ENCODE measurements at places on chromosomes 1 and 21.

- no peak for DNase-seq
Observed at GRCh38 chr1:66341446-66342089, 192.4 kb upstream of the SGIP1 start.

GRCh38 chr1:212503714-212504113, 71.0 kb downstream of the NENF start:
- no peak for DNase-seq

GRCh38 chr1:84492726-84493125, 13.5 kb upstream of the SPATA1 start:
- no peak for DNase-seq

GRCh38 chr1:240956424-240956823, 344.5 kb upstream of the GREM2 start:
- no peak for DNase-seq

DNA sequence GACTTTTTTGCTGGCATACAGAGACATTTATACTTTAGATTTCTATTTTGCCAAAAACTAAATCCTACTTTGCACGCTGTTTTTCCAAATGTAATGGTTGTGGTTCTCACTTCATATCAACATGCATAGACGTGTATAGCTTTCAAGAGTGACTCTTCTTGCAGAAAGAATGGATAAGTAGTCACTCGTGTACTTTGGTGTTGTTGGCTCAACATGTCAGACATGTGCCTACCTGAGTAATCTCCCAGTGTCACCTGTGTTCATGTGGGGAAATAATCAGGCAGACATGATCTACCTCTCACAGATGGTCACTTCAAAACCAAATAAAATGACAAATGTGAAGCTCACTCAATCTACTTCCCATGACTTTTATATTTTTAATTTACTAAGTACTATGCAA, 73.1 kb downstream of the GPR88 start:
- DNase-seq = no peak

- no peak for DNase-seq
Observed at GRCh38 chr1:225441314-225442122, 13.7 kb upstream of the LBR start.

- no peak for DNase-seq
Observed at GRCh38 chr1:23366598-23366997, 3.0 kb downstream of the ZNF436 start.

DNA sequence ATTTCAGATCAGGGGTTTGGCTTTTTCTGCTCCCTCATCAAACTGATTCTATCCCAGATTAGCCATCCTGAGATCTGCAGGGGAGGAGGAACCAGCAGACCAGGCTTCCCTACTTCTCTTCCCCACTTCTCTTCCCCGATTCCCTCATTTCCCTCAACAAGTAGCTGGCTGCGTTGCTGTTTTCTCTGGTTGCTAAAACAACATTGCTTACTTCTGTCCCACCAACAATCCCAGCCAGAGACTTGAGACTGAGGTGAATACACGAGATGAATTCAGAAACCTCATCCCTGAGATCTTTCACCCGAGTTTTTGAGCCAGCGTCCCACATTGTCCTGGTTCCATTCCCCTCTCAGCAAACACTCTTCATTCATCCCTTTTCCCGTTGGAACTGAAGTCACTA, 22.4 kb downstream of the DYRK3 start:
- DNase-seq = no peak

- DNase-seq = no peak
Observed at GRCh38 chr21:42925114-42925926, at the start of gene ERVH48-1. Gene ERVH48-1 (minus strand): TSS chr21:42925630. CDS start chr21:42919006, 6,624 bp downstream.

GRCh38 chr1:25504706-25505595, 38.5 kb upstream of the LDLRAP1 start:
- no peak for DNase-seq

- DNase-seq = peak; percentile 50
Observed at GRCh38 chr1:38028105-38028591, 15.6 kb downstream of the UTP11 start.

DNA sequence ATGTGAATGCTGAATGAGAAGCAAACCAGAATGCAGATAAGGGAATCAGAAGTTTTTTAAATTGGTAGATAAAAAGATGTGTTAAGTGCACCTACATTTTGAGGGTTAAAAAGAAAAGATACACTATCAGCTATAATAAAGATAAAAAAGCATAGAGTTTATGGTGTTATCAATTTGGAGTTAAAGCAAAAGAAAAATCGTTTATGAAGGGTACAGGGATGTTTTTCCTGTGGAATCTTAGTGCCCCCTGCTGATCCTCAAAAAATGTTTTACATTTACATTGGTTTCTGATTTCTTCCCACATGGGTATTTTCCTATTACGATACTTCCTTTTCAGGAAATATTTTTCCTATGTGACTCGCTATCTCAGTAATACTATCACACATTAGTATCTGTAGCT, 293.5 kb downstream of the MRPL39 start:
- no peak for DNase-seq

DNA sequence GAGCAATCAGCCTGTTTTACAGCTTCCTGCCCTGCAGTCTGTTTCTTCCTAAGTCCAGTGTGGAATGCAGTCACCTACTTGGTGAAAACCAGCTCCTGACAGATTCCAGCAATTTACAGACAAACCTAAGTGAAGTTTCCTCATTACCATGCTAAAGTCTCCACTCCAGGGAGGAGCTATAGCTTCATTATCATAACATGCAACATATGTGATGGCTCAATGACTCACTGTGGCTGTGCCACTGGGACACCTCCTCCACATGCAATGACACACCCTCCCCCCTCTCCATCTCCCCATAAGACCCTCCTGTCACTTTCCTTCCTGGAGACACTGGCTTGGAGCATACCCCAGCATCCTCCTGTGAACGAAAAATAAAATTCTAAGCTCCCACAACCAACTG, 125.2 kb downstream of the MAP3K21 start:
- DNase-seq = no peak

DNA sequence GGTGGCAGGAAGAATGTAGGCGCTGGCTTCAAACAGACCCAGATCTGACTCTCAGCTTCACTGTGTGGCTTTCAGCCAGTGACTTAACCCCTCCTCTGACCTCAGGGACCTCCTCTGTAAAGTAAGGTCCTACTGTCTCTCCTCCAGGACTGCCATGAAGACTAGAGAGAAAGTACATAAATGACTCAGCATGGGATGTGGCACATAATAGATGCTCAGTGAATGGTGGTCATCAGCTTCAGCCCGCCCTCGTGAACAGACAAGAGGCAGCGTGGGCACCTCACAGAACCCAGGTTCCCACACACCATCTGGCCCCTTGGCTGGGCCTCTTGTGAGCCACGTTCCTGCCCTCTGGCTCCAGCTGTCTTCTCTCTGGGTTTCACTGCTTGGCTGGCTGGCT, 126.0 kb downstream of the SYF2 start:
- no peak for DNase-seq

DNA sequence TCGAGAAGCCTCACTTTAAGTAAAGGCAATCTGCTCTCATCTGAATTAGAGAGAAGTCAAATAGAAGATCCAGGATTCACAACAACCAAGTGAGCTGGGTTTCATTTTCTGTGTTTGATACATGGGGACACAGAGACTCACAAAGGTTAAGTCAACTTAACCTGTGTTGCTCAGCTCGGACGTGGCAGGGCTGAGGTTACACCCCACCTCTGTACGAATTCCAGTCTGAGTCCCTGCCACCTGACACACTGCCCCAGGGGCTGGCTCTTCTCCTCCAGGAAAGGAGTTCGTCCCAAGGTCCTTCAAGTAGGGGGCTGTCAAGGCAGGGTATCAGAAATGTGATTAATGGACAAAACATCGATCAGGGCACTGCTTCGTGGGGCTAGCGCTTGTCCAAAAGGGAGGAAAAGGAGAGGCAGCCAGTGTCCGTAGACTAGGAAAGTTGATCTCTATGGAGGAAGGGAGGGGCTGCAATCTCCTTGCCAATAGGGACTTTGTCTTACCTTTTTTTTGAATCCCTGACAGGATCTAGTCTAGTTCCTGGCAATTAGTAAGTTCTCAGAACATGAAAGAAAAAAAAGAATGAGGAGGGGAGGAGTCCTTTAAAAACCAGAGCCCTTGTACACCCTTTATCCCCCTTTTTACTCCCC, 116.4 kb downstream of the CNIH3 start:
- no peak for DNase-seq

GRCh38 chr1:87973896-87974295, 645.2 kb downstream of the LMO4 start:
- DNase-seq = no peak

DNA sequence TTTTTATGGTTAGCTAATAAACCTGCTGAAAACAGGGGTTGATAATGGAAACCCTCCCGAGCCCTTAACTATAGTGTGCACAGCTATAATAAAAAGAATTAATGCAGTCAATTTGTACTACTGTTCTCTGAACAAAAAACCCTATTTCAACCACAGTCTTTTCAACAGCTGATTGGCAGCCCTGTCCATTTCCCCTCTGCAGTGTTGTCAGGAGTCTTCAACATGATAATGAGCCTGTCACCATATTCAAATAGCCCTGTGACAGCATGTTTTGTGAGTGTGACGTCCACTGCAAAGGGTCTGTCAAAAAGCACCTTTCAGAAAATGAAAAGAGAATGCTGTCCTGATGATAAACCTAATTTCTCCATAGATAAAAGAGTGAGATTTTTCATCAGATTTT, 92.7 kb downstream of the ESRRG start:
- DNase-seq = no peak

GRCh38 chr1:167665469-167665868, 35.4 kb downstream of the RCSD1 start:
- no peak for DNase-seq

- DNase-seq = no peak
Observed at GRCh38 chr1:223223091-223223995, 80.3 kb upstream of the TLR5 start.

- DNase-seq = no peak
Observed at GRCh38 chr1:37599940-37600339, 4.2 kb upstream of the GNL2 start.

- no peak for DNase-seq
Observed at GRCh38 chr1:63101336-63101735, 221.0 kb upstream of the FOXD3 start.

DNA sequence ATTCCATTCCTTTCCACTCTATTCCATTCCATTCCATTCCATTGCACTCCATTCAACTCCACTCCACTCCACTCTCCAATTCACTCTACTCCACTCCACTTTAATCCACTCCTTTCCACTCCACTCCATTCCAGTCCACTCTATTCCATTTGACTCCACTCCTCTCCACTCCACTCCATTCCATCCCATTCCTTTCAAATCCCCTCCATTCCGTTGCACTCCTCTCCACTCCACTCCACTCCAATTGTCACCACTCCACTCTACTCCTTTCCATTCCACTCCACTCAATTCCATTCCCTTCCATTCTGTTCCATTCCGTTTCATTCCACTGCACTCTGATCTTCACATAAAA, 2563.7 kb upstream of the TPTE start:
- DNase-seq = no peak

DNA sequence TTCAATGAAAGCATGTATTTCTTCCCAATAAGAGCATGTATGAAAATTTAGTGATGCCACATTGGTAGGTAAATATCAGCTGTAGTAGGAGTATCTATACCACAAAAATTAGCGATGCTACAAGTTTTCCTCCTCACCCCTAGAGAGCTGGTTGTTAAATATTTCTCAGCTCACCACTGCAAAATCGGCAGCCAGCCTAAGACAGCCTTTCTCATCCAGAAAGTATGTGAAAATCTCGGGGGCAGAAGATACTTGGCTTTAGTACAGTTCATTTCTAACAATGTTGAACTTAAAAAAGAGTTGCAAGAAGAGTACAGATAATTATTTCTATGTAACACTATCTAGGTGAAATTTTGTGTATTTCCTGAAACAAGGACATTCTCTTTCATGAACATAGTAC, 235.4 kb downstream of the TPR start:
- DNase-seq = no peak

- no peak for DNase-seq
Observed at GRCh38 chr1:167274061-167274460, 53.4 kb downstream of the POU2F1 start.

- no peak for DNase-seq
Observed at GRCh38 chr1:112504661-112505399, 3.9 kb upstream of the WNT2B start.

GRCh38 chr1:26496861-26497260, 24.6 kb downstream of the HMGN2 start:
- no peak for DNase-seq

GRCh38 chr1:19511116-19511515, 25.8 kb upstream of the CAPZB start:
- DNase-seq = no peak

GRCh38 chr21:28899744-28900143, 92.9 kb downstream of the LTN1 start:
- DNase-seq = no peak

DNA sequence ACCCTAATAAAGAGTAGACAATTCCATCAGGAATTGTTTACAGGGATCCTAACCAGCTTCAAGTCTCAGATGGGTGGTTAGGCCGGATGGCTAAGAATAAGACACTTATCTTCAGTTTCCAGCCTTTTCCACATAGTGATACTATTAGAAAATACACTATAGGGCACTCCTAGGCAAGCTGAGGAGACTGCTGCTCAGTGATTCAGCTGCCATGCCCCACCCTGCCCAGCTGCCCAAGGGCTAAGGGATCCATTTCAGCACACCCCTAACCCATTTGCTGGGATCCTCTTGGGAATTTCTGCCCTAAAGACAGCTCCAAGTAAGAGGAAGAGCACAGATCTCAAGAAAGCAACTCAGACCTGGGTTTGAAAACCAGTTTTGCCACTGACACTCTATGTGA, 31.9 kb downstream of the PLPP3 start:
- no peak for DNase-seq

GRCh38 chr1:81804312-81804711, 3.6 kb downstream of the ADGRL2 start:
- no peak for DNase-seq

DNA sequence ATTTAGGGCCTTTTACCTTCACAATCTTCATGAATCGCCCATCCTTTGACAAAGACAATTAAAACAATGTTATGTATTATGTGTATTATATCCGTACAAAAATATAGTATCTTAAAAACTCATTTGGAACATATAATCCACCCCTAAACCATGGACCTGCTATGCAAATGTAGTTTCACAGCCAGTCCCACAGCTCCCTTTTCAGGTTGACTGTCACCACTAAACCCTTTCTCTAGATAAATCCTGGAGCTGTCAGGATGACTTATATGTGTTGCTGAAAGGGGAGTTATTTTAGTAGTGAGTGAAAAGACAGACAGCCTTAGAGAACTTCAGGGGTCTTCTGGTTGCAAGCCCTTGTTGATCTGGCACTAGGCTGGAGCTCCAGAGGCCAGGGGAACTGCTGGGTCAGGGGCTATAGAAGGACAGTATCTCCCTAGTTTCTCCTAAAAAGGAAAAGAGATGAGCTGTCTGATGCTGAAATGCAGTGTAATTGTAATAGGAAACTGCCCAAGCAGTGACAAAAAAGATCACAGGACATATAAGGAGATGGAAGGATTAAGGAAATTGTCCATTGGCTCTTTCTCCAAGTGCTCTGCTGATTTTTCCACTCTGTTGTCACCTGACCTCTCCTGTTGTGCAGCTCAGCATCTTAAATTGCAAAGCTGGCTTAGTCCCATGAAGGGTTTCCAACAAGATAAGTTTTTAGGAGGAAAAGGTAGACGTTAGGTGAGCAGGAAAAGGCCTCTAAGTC, 127.7 kb downstream of the S1PR1 start:
- no peak for DNase-seq

- no peak for DNase-seq
Observed at GRCh38 chr1:38203441-38203840, 156.8 kb upstream of the POU3F1 start.
